ENCODE measurements at places on chromosomes 13 and 19.

- no peak for DNase-seq
Observed at GRCh38 chr13:99172951-99173350, 27.7 kb upstream of the UBAC2 start.

GRCh38 chr13:46565808-46566750, 13.1 kb downstream of the LRCH1 start:
- DNase-seq, result no peak

DNA sequence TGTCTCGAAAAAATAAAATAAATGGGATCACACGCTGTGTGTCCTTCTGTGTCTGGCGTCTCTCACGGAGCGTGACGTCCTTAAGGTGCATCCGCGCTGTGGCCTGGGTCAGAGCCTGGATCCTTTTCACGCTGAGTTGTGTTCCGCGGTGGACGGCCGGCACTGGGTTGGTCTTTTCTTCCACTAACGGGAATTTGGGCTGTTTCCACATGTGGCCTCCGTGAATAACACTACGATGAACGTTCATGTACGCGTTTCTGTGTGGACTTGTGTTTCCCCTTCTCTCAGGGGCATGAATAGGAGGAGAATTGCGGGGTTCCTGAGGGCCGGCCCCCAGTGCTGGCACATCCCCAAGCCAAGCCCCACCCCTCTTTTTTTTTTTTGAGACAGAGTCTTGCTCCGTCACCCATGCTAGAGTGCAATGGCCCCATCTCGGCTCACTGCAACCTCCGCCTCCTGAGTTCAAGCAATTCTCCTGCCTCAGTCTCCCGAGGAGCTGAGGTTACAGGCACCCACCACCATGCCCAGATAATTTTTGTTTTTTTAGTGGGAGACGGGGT, 6.2 kb upstream of the PTBP1 start:
- DNase-seq, result no peak

DNA sequence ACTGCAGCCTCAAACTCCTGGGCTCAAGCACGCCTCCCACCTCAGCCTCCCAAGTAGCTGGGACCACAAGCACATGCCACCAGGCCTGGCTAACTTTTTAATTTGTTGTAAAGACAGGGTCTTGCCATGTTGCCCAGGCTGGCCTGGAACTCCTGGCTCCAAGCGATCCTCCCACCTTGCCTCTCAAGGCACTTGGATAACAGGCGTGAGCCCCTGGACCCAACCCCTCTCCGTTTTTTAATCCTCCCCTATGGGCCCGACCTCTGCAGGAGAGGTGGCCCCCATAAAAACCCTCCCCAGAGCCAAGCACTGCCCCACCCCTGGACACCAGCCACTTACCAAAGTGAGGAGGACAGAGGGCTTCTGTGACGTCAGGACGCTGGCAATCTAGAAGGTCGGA, 28.6 kb downstream of the PEPD start:
- DNase-seq, result no peak

DNA sequence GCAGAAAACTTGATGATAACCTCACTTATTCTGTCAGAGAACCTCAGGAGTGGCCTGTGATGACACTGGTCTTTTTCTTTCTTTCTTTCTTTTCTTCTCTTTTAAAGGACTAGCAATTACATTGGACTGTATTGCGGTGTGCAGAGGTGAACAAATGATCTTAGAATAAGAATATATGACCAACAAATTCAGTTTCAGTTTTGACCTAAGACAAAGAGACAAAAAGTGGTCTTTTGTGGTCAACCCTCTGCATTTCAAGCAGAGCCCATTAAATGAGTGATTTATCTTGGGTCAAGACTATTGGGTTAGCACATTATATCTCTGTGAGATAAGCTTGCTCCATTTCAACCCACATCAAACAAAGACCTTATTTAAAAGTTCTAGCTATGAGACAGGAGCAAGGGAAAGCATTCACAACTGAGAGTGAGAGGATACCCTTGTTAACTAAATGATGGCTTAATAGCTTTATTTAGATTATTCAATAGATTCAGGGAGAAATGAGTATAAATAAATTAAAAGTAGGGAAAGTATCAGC, 644.4 kb downstream of the PCDH9 start:
- DNase-seq, result no peak

- DNase-seq, result no peak
Observed at GRCh38 chr13:44181931-44182330, 191.7 kb upstream of the SERP2 start.
